ENCODE measurements at places on chromosomes 5 and 9.

DNA sequence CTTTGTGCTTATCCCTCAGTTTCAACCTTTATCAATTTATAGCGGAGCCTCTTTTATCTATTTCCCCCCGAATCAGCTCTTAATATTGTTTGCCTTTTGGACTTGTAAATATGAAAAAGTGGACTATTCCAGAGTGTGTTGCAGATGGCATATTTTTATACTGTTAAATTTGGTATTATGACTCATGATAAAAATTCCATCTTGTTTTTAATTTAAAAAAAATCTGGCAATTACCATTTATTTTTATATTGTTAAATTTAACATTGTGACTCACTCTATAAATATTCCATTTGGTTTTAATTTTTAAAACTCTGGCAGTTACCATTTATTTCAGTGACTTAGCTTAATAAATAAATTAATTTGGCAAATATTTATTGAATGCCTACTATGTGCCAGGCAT lies 37.5 kb downstream of the RBM27 start:
- peak; percentile 2 for DNase-seq

DNA sequence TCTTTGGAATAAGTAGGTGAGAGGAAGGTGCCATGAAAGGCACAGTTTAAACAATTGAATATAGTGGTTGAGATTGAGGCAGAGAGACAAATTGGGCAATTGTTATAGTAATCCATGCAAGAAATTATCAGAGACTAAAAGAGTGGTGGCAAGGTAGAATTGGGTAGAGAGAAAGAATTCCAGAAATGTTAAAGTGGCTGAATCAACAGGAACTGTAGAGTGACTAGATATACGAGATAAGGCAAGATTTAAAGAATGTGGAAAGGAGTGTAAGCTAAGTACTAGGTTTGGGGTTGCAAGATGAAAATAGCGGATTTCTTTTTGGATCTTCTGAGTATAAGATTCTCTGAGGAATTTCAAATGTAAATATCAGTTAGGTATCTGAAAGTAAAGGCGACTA lies 285.2 kb downstream of the DMRTA1 start:
- no peak for DNase-seq

GRCh38 chr5:52894451-52894850 lies 94.7 kb upstream of the ITGA2 start:
- no peak for DNase-seq

- DNase-seq: peak; percentile 71
Observed at GRCh38 chr5:154971501-154971900, 30.6 kb downstream of the MRPL22 start.

- no peak for DNase-seq
Observed at GRCh38 chr9:133420392-133420827, 1.8 kb upstream of the ADAMTS13 start.

GRCh38 chr5:72369301-72369700 lies 49.1 kb downstream of the PTCD2 start:
- DNase-seq: peak; percentile 26

GRCh38 chr5:178468196-178468685 lies 122.0 kb downstream of the COL23A1 start:
- no peak for DNase-seq

DNA sequence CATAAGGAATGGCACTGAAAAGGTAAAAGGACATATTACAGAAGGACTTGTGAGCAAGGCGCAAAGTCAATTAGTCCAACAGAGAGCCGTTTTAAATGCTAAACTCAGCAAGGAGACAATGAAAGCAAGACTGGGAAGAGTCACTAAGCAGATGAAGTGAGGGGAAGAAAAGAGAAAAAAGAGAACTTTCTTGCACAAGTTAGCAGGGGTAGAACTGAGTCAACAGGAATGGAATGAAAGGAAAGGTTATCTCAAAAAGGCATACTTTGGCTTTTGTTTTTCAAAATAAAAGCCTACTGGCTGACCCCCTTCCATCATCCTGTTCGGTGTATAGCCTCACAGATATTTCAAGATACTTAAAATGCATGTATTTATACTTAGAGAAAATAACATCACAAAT lies 75.0 kb downstream of the NR6A1 start:
- DNase-seq: peak; percentile 74

DNA sequence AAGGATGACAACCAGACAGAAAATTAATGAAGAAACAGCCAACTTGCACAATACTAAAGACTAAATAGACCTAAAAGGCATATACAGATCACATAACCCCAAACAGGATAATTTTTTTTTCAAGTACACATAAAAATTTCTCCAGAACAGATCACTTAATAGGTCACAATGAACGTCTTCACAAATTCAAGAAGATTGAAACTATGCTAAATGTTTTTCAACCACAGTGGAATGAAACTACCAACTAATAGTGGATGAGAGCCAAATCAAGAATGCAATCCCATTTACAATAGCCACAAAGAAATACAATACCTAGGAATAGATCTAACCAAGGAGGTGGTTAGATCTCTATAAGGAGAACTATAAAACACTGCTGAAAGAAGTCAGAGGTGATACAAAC lies 145.8 kb downstream of the TMEM232 start:
- DNase-seq: no peak

- DNase-seq: no peak
Observed at GRCh38 chr5:153953411-153953810, 85.3 kb downstream of the FAM114A2 start.

GRCh38 chr5:56433039-56433617 lies 200.0 kb upstream of the ANKRD55 start:
- no peak for DNase-seq

GRCh38 chr5:133405275-133406034 lies 206.9 kb downstream of the FSTL4 start:
- no peak for DNase-seq

GRCh38 chr9:29730163-29730562 lies 2156.9 kb upstream of the C9orf72 start:
- no peak for DNase-seq

GRCh38 chr9:97293207-97293721 lies 14.2 kb upstream of the CCDC180 start:
- DNase-seq: peak; percentile 48

DNA sequence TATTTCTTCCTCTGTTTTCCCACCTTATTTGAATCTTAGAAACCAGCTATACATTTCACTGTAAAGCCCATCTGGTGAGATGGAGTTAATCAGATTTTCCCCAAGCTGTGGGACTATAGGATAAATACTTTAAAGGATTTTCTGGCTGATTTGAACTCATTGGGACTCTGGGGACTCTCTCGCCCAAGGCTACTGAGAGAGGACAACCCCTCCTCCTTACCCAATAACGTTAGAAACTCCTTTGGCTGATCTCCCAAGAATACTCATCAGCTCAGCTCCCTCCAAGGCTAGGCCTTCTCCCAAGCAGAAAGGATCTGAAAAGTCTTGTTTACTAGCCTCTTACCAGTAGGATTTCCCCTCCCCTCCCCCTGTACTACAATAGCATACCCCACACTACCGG lies 1.5 kb upstream of the GLRA1 start:
- DNase-seq: no peak

DNA sequence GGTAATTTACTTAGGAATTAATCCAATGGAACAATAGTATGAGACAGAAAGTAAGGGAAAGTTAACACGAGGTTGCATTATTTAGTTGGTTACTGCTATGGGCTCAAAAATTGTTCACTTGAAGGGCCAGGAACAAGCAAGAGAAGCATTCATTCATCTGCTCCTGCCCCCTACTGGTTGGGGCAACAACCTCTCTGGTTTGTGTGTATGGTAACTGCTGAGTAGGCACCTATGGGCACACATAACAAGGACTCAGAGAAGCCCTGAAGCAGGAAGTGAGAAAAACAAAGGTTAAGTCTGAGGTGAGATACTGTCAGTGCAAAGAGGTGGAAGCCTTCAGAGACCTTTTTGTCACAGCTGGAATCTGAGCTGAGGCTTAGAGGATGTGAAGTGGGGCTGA lies 34.4 kb upstream of the RANBP6 start:
- DNase-seq: peak; percentile 46

DNA sequence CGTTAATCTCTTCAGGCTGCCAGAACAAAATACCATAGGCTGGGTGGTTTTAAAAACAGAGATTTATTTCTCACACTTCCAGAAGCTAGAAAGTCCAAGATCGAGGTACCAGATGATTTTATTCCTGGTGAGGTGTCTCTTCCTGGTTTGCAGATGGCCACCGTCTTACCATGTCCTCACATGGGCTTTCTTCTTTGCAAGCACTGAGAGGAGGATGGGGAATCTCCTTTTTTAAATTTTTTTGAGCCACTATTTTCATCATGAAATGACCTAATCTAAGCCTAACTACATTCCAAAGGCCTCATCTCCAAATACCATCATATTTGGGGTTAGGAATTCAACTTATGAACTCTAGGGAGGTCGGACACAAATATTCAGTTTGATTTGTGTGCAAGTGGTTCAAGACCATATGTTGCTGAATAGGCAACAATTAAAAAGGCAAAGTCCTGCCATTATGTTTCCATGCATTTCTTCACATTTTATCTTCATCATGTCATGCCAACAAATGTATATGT lies 371.2 kb downstream of the CDH18 start:
- no peak for DNase-seq

- DNase-seq: no peak
Observed at GRCh38 chr5:112720576-112720975, 17.1 kb upstream of the APC start.

GRCh38 chr9:127720031-127720864 lies 4.4 kb downstream of the TTC16 start:
- no peak for DNase-seq

GRCh38 chr9:13330396-13331004 lies 51.0 kb upstream of the MPDZ start:
- peak; percentile 86 for DNase-seq

DNA sequence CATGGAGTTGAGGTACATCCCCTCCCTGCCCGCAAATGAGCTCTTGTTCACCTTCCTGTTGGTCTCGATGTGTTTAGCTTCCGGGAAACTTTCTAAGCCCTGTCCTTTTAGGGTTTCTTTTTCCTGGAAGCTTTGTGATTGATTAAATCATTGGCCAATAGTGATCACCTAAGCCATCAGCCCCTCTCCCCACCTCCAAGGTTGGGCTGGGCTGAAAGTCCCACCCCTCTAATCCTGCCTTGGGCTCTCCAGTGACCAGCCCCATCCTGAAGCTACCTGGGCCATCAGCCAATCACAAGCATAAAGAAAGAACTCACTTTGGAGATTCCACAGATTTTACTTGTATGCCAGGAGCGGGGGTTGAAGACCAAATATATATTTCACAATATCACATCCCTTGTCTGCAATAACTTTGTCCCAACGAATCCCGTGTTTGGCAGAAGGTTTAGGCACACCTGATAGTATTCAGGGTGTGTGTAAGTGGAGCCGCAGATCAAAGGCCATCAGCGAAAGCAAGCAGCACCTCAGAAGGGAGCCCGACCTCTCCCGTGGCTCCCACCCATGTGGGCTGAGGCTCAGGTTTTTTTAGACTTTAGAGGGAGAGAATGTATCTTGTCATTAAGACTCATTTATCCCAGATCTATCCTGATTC lies 20.4 kb downstream of the ROPN1L start:
- DNase-seq: no peak

DNA sequence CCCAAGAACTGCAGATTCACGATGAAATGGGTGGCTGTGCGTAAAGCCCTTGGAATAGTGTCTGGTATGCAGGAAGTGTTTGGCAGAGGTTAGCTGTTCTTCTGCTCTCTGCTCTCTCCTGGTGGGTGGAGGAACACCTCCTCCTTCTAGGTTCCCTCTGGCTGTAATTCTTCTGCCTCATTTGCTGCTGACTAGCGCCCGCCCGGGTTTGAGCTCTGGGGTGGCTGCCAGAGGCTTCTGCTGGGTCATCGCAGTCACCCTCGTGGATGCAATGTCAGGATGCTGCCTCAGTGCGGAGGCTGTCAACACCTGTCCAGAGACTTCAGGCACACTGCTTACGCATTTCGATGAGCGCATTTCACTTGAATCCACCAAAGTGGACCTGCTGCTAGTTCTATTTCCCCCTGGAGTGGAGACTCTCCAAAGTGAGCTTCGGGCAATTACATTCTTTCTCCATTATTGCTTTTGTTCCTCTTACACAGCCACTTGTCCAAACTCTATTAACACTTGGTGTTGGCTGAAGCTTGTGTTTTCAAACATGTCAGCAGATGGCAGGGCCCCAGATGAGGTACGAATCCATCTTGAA lies 11.7 kb downstream of the DOCK2 start:
- peak; percentile 37 for DNase-seq

- DNase-seq: no peak
Observed at GRCh38 chr9:114302727-114303126, 20.2 kb upstream of the ORM1 start.

- peak; percentile 79 for DNase-seq
Observed at GRCh38 chr5:9716838-9717281, 86.7 kb upstream of the TAS2R1 start.

- peak; percentile 29 for DNase-seq
Observed at GRCh38 chr5:73733219-73733618, 107.2 kb downstream of the ARHGEF28 start.

GRCh38 chr5:151483176-151483575 lies 35.8 kb downstream of the SLC36A1 start:
- peak; percentile 25 for DNase-seq

DNA sequence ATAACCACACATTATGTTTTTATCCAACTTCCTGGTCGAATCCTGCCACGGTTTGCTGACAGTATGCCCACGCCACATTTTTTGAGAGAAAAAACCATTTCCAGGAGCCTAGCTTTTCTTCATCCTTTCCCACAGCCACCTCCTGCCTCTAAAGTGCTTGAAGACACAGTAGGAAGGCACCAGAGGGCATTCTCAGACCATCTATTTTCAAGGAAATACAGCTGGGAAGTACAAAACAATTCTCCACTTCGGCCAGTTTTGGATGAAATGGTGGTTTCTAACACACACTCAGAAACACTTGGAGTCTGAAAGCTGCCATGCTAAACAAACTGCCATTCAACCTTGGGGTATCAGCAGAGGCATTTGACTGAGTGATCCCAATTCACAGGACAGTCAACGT lies 86.3 kb upstream of the RPS23 start:
- DNase-seq: peak; percentile 89

DNA sequence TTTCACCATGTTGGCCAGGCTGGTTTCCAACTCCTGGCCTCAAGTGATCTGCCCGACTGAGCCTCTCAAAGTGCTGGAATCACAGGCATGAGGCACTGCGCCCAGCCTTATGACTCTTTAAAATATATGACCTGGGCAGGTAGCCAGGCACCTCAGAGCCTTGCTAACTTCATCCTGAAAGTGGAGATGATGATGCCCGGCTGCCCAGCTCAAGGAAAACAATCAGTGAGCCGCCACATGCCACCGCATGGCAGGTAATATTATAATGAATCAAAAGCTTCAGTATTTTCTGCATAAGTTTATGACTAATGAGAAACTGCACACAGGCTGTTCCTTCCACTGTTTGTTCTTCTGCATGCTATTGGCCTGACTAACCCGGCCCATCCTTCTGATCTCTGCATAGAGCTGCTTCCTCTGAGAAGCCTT lies 30.4 kb upstream of the DMRT1 start:
- peak; percentile 19 for DNase-seq

- no peak for DNase-seq
Observed at GRCh38 chr5:5011151-5011550, 129.0 kb upstream of the ADAMTS16 start.

Data from cardiac fibroblast (primary cell).